ENCODE measurements at places on chromosomes 4 and X.

DNA sequence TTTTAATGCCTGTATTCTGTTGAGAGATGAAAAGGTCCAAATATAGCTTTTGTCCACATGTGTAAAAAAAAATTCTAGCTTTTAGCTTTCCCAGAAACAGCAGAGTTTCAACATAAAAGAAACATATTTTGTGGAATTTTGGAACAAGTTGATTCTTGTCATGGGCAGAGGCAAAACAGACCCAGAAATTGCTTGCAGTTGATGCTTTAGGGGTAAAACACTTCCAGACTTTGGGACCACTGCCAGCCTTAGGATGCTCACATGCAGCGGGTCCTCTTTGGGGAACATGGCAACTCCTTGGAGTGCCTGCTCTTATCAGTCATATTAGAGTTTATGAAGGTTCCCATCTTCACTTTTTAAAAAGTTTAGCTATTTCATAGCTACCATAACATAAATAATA is 30.4 kb downstream of the DCLK2 start:
- no peak for DNase-seq

DNA sequence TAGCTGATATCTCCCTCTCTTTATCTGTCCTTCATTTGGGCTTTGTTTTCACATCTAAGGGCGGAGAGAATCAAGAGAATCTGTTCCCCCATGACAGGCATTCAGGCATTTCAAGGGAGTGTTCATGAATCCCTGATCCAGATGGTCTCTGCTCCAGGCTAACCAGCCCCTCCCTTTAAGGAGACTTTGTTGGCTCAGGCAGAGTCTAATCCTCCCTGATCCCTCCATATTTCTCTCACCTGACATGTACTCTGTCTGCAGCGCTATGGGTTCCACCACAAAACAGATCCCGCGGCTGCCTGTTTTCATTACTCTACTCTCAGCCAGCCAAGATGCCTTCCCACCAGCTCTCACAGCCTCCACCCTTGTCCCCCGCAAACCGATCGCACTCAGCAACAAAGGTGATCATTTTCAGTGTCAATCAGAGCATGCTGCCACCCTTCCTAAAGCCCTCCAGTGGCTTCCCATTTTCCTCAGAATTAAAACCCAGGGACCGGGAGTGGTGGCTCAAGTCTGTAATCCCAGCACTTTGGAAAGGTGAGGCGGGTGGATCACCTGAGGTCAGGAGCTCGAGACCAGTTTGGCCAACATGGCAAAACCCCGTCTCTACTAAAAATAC is 30.3 kb upstream of the SLC2A9 start:
- no peak for DNase-seq

GRCh38 chr4:184503869-184504300 is 29.5 kb upstream of the IRF2 start:
- no peak for DNase-seq

DNA sequence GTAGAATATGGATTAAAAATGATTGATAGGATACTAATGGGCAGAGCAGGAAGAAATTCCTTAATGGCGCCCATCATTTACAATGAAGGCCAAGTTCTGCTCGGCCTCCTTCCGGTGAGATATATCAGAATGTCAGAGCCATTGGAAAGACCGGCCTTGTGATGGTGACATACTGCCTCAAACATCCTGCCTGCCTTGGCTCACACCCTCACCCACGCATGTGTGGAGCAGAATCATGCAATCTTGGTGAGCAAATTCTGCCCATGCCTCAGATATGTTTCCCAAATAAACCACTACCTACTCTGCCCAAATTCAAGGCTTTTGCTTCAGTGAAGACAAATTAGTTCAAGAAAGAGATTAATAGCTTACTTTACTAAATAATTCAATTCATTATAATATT is 163.3 kb downstream of the MID1 start:
- no peak for DNase-seq

All from stimulated activated CD8-positive, alpha-beta memory T cell treated with anti-CD3 and anti-CD28 coated beads, Interleukin-12 subunit alpha, Interleukin-12 subunit beta, amount 100 ng/mL, for 1 hour (primary cell).